Stimulated activated naive CD4-positive, alpha-beta T cell (primary cell): ENCODE measurements at places on chromosomes 2 and 18.

DNA sequence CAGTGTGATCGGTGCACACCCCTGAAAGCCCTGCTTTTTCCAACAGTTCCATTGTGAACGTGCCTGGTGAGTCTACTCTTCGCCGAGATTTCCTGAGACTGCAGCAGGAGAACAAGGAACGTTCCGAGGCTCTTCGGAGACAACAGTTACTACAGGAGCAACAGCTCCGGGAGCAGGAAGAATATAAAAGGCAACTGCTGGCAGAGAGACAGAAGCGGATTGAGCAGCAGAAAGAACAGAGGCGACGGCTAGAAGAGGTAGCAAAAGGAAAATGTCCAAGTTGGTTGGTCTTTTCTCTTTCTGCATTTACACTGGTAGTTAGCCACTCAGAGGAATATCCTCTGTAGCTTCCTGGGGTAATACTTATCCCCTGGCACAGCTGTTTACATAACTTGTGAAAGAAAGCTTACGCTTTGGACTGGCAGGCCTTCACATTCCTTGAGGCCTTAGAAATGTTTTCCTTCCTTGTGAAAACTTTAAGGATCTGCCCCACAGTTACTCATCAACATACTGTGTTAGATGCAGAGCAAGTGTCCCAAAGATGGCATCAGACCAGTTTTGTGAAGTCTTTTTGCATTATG is 146.6 kb downstream of the MAP4K4 start:
- DNase-seq = no peak

- no peak for DNase-seq
Observed at GRCh38 chr2:224837558-224837957, 121.4 kb upstream of the CCDC195 start.

DNA sequence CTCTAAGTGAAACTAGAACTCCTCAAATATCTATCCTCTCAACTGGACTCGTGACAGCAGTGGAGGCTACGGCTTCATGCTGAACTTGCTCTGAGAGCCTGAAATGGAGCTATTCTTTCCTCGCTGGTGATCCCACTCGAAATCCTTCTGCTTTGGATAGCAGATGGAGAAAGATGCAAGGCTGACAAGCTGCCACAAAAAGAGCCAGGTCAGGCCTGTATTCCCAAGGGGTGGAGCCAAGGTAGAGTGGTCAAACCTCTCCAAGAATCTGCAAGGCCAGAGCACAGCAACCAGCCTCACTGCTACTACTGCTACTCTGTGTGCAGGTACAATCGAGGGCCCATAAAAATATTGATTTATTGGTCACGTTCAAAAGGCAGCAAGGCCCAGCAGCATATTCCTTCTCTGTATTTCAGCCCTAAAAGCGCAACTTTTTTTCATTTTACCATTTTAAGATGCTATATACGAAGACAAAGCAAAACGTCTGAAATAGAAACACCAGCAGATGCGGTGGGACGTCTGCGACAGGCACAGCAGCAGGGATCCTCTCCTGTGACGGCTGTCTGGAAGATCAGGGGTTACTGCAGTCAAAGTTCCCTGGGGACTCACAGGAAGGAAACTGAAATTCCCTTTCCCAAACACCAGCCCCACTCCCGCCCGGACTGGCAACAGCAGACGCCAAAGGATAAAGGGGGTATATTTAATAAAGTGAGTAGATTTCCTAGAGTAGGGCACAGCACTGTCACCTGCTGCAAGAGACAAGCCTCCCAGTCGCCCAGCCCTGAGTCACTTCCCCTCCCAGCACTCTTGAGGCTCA is 2.4 kb downstream of the SPRED2 start:
- DNase-seq = no peak

GRCh38 chr2:237723602-237724001 is 75.0 kb upstream of the RBM44 start:
- no peak for DNase-seq

- DNase-seq = no peak
Observed at GRCh38 chr2:48527226-48527885, 2.6 kb upstream of the STON1 start.

GRCh38 chr2:60794271-60794863 is 38.3 kb downstream of the PAPOLG start:
- no peak for DNase-seq

GRCh38 chr2:172985139-172985892 is 90.3 kb upstream of the MAP3K20 start:
- no peak for DNase-seq

- DNase-seq = no peak
Observed at GRCh38 chr2:189024901-189025618, 50.9 kb downstream of the COL3A1 start.

- DNase-seq = no peak
Observed at GRCh38 chr2:217628061-217628460, 374.7 kb downstream of the TNS1 start.

DNA sequence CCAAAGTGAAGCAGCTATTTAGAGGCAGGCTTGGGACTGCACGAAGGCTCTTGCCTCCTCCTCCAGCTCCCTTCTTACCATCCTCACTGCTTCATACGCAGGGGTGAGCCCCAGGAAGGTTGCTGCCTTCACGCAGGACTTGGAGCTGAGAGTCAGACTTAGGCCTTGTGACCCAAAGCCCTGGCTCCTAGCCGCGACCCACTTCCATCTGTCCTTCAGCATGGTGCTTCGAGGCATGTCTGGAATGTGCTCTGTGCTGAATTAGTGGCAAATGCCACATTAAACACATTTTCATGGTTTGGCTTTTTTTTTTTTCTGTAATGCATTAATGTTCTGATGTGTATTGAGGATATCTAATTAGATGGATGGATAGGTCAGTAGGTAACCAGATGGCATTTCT is 37.5 kb downstream of the ITGB1BP1 start:
- no peak for DNase-seq

GRCh38 chr18:13420969-13421686 is 202.6 kb downstream of the LDLRAD4 start:
- no peak for DNase-seq

DNA sequence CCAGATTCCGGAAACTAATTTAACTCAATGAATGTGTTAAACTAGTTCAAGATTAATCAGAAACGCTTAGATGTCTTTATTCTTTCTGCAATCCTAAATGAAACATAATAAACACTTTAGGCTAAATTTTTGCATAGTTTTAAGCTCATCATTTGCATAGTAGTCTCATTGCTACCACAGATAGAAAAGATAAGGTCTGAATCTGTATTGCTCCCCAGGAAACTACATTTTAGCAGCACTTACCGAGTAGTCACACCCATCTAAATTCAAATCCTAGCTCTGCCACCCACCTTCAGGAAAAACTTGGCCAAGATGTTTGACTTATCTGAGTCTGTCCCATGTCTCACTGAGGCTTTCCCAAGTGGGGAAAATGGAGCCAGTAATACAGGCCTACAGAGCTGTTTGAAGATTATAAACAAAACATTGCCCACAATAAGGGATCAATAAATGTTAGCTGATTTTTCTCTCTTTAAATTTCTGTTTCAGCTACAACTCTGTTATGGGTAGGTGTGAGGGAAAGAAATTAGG is 87.0 kb downstream of the GALNT3 start:
- DNase-seq = no peak

DNA sequence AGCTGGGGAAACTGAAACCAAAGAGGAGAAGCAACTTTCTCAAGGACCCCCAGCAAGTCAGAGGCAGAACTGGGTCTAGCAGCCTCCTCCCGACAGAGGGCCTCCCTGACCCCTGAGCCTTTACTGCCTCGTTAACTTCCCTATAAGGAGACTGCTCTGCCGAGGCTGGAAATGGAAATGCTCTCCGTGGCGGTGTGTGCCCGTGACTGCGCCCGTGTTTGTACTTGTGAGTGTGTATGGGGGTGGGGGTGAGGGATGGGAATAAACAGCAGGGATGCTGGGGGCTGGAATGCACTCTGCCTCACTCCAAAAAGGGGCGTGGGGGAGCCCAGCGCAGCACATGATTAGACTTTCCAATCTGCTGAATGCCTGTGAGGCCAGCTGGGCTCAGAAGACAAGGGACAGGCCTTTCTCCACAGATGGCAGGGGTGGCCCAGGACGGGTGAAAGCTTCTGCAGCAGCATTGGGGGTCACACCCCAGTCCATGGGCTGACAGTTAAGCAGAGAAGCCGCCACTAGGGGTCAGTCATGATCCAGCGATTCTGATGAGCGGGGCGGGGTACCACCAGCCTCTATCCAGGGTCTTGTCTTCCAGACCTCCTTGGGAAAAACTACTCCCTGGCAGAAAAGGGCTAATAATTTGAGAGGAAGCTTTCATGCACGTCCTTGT is 26.8 kb downstream of the MPHOSPH10 start:
- DNase-seq = peak; percentile 50

- no peak for DNase-seq
Observed at GRCh38 chr2:120791962-120792297, 56.3 kb downstream of the GLI2 start.

DNA sequence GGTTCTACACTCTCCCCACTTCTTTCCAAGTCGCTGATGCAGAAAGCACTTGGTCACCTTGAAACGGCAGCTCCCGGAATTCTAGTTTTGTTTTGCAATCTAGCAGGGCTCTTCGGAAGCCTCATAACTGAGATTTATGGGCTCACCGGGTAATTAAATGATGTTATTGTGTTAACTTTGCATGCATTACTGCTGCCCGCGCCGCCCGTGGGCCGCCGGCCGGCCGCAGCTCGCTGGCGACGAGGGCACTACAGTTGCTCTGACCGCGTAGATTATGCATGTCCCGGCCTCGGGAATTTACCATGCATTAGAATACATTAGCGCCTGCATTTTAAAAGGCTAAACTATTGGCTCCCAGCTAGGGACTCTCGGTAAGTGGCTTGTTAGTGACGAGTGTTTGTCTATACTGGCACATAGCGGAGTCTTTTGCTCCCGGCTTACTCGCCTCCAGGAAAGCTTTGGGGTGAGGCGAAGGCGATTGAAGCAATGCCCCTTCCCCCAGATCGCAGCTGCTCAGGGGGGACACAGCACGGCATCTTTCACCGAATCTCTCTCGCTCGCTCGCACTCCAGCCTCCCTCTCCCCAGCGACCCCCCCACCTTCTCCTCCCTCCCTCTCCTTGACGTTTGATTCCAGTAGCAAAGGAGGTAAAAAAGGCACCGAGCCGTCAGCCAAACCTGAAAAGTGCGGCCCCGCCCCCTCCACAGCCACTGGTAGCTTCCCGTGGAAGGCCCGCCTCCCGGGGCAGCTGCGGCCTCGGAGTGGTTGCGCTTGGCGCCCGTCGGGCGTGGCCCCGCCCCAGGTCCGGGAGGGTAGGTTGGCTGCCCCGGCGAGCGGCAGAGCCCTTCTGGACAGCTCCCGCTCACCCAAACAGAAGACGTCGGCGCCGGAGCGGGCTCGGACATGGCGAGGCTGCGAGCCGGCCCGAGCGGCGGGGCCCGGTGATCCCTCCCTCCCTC is at the start of gene ONECUT2:
Gene ONECUT2 (plus strand): TSS at position 839 of the 959 bp plus-strand sequence. CDS start 343 bp downstream, outside the sequence.
- peak; percentile 41 for DNase-seq

GRCh38 chr2:196248467-196249094 is 77.2 kb upstream of the STK17B start:
- DNase-seq = no peak

- DNase-seq = no peak
Observed at GRCh38 chr2:217798191-217798590, 204.6 kb downstream of the TNS1 start.

DNA sequence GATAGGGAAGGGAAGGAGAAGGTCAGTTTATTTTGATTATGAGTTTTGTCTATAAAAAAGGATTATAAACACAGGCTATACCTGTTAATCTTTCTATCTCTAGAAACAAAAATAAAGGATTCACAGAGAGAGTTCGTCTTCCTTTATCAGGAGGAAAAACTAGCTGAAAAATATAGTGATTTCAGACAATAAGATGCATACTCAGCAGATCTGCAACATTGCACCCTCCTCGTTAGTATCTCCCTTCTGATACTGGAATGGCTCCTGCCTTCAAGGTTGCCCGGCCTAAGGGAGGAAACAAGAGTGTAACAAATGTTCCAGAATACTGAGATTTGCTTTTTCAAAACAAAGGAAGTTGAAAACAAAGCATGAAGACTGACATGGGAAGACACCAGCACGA is 48.7 kb upstream of the LRATD1 start:
- DNase-seq = no peak

DNA sequence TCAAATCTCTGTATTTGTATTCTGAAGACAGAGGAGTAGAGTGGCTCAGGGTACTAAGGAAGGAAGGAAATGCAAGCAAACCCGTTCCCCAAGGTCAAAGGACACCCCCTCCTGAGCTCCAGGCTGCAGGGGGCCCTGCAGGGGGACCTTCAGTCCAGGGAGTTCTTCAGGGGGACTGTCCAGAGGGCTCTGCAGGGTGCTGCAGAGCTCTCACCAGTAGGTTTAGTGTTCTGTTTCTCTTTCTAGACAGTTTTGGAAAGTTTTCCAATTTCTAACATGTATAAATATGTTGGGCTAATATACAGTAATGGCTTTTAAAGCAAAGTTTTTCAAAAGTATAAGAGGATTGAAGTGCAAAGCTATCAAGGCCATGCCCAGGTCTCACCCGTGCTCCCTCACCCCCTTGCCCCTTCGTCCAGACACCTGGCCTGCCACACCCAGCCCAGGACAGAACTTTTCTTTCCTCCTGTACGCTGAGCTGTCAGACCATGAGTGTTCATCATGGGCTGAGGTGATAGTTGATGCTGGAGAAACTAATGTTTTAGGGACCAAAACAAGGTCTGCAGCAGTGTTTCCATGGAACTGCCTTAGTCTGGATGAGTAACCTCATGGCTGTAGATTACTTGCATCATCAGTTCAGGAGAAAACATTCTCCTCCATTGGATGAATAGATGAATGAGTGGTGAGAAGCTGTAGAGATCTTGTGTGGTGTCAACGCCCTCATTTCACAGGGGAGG is 134.2 kb downstream of the GLI2 start:
- no peak for DNase-seq

DNA sequence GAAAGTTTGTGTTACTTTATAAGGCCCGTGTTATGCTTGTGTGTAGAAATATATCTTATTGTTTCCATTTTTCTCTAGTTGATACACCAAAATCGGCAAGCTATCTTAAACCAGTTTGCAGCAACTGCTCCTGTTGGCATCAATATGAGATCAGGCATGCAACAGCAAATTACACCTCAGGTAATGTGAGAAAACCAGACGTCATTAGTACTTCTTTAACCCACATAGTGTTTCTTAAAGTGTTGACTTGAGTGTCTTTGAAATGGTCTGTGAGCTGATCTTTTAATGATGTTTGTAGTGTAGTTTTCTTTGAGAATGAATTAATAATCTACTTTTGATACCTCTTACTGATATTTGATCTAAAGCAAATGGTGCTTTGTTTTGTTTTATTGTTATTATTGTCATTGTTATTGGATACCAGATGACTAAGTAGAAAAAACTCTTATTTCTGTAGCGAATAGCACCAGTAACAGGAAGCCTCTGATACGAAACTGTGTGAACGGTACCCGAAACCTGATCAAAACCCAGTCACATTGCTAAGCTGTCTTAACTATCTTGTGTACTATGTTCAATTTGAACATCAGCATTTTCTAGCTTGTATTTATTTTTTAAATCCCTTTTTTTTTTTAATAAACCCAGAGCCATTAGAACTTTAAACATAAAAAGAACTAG is 53.7 kb downstream of the PTRHD1 start:
- DNase-seq = no peak

- DNase-seq = no peak
Observed at GRCh38 chr2:107008843-107009242, 122.9 kb upstream of the ST6GAL2 start.

DNA sequence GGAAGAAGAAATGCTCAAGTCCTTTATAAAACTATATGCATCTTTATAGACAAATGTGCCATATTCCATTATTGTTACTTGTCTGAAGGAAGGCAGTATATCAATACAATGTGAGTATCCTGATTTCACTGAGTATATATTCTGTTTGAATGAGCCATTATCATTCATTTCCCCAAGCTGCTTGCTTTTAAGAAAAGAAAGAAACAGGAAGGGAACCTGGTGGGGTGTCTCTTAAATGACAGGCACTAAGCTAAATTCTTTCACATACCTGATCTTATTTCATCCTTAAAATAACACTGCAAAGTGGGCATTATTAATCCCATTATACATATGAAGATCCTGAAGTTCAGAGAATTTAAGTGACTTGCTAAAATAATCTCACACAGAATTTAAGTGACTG is 307.9 kb downstream of the SLC8A1 start:
- DNase-seq = no peak
